CD4-positive, alpha-beta T cell treated with Interleukin-6 for 4 hours (primary cell): ENCODE measurements at places on chromosomes 1 and 21.
A peak's percentile ranks its signal among the peaks of the same experiment; 100 is the strongest.

DNA sequence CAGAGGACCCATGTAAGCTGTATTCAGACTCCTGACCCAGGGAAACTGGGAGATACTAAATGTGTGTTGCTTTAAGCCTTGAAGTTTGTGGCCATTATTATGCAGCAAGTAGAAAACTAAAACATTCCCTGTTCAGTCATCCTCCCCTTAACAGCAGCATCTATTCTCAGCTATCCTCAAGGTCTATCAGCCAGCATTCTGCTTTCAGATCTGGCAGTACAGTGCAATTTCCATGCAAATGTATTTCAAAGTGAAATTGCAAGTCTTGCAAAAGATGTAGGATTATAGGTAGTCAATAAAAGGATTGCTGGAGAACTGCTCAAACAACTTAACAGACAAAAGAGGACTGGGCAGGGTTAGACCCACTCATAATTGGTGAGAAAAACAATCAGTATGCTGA lies 111.3 kb downstream of the NOS1AP start:
- no peak for DNase-seq

DNA sequence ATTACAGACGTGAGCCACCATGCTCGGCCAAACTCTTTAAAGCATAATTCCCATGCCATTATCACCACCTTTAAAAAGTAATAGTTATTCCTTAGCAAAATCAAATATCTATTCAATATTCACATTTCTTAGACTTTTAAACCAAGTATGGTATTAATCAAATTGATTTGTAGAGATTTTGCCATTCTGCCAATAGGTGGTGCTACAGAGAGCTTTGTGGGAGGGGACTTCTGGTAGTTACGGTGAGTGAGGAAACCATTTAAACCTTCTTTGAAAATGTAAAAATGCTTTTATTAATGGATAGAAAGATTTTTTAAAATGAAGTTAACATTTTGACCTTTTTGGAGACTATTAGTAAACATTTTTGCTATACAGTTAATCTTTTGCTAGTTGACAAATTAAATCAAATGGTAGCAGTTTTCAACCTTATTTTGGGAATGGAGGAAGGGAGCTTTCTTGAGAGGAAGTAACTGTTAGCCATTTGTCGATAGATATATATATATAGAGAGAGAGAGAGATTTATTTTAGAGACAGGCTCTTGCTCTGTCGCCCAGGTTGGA lies 19.3 kb downstream of the IARS2 start:
- DNase-seq, result peak; percentile 32

DNA sequence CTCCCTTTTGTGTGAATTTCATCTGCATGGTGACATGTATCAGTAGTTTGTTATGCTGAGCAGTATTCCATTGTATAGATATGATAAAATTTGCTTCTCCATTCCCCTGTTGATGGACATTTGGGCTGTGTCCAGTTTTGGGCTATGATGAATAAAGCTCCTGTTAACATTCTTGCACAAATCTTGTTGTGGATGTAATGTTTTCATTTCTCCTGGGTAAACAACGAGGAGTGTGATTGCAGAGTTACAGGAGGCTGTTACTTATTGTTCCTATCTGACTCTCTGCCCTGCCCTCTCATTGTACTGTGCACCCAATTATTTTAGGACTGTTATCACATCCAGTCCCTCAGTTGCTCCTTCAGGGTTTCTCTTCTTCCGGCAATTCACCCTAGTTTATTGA lies 24.2 kb downstream of the MAPKAPK2 start:
- no peak for DNase-seq

GRCh38 chr1:178382372-178382771 lies 114.4 kb downstream of the CLEC20A start:
- DNase-seq, result no peak

DNA sequence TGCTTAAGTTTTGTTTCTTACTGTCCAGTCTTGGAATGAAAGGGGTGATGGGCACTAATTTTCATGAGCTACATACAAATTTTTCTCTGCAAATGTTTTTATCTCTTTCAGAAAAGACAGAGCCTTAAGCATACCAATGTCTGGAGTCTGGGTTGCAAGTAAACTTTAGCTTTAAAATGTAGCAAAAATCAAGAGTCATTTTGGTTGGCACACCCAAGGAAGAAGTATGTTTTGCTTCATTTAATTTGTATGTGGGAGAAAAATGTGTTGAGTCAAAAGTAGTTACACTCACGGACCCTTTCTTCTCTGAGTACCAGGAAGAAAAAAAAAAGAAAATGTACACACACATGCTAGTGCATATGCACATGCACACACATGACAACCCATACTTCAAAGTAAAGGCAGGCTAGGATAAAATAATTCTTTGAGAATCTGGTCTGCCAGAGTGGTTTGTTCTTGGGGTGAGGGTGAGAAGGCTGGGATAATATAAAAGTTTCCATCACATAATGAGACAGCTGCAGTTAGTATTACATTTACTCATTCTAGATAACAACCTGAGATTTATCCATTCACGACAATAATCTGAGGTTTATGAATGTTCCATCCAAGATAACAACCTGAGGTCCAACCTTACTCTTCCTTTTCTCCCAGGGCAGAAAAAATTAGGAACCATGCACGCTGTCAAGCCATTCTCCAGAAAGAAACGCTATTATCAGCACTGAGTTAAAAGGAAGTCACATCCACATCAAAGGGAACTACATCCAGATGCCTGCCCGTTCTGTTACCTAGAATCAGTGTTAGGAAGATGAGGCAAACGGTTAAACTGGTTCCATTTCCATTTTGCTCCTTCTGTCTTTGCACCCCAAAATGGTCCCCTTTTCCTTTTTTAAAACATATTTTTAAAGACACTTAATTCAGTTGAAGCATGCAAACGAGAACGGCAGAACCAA lies 9.3 kb downstream of the DPYD start:
- DNase-seq, result peak; percentile 6

DNA sequence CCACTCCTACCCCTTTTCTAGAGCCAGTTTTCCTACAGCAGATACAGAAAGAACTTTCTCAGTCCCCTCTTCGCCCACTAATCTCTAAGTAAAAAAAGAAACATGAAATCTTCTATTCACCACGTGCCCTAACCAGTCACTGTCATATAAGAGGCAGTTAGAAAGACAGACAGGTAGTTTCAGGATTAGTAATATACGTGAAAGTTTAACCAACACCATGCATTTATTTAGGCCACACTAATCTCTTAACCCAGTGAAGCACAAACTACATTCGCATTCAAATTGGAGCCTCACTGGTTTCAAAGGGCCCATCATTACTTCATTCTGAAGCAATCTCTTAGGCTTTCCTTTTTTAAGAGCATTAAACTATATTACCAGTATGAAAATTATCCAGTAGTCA lies 10.1 kb downstream of the GPATCH2 start:
- DNase-seq, result no peak

DNA sequence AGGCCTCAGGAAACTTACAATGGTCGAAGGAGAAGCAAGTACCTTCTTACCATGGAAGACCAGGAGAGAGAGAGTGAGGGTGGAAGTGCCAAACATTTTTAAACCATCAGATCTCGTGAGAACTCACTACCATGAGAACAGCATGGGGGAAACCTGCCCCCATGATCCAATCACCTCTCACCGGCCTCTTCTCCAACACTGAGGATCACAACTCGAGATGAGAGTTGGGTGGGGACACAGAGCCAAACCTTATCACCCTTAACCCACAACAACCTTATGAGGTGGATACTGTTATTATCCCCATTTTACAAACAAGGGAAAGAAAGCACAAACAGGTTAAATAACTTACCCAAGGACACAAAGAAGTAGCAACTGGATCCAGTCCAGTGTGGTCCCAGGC lies 80.5 kb downstream of the MPZL1 start:
- no peak for DNase-seq

DNA sequence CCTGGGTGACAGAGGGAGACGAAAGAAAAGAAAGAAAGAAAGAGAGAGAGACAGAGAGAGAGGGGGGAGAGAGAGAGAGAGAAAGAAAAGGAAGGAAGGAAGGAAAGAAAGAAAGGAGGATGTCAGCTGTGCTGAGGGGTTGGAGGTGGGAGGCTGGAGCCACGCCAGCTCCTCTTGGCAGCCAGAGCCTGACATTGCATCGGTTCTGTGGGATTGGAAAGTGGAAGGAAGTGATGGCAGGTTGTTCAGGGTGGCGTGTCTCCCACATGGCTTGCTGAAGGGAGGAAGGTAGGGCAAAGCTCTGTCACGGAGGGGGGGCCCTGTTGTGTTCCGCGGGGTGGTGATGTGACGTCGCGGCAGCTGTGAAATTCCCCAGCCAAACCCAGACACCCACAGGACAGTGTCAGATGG lies 30.7 kb downstream of the EIF2D start:
- peak; percentile 76 for DNase-seq

DNA sequence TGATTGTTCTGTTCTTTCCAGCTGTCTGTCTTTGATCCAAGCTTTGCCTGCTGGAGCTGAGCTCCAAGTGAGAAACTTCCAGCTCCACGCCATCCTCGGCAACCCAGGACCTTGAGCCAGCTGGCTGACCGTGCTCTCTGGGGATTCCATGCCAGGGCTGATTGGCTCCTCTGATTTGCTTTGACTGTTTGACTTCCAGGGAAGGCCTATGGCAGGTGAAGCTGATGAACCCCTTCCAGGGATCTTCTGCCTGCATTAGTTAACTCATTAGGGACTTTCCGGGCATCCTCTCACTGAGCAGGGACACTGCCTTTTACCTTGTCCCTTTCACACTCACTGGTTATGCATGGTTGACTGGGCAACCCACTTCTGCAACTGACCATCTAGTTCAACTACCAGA lies 406.1 kb downstream of the RPS6KC1 start:
- no peak for DNase-seq

GRCh38 chr1:227450489-227450888 lies 112.9 kb upstream of the ZNF678 start:
- no peak for DNase-seq

GRCh38 chr1:57158604-57158998 lies 192.8 kb upstream of the C8B start:
- DNase-seq, result no peak

- DNase-seq, result no peak
Observed at GRCh38 chr1:7046314-7046713, 261.1 kb downstream of the CAMTA1 start.

GRCh38 chr1:112058815-112059450 lies 69.5 kb upstream of the KCND3 start:
- no peak for DNase-seq

GRCh38 chr1:236864996-236865817 lies 70.1 kb downstream of the MTR start:
- no peak for DNase-seq

GRCh38 chr1:22600071-22600816 lies 36.2 kb upstream of the C1QA start:
- DNase-seq, result no peak

- DNase-seq, result no peak
Observed at GRCh38 chr1:96580920-96581319, 140.7 kb upstream of the PTBP2 start.

- DNase-seq, result no peak
Observed at GRCh38 chr1:230011333-230012092, 55.5 kb upstream of the GALNT2 start.

- peak; percentile 31 for DNase-seq
Observed at GRCh38 chr1:25246600-25247023, 642 bp downstream of the RSRP1 start.

DNA sequence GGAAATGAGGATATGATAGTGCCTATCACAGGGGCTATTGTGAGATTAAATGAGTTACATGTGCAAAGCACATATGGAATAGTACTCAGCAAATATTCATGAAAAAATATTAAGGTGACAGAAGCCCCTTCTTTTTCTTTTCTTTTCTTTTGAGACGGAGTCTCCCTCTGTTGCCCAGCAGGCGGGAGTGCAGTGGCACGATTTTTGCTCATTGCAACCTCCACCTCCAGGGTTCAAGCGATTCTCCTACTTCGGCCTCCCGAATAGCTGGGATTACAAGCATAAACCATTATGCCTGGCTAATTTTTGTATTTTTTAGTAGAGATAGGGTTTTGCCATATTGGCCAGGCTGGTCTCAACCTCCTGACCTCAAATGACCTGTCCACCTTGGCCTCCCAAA lies 139.4 kb downstream of the HIVEP3 start:
- DNase-seq, result no peak

- peak; percentile 18 for DNase-seq
Observed at GRCh38 chr1:156198831-156199349, 5.0 kb downstream of the SLC25A44 start.

GRCh38 chr1:69728206-69728605 lies 160.5 kb downstream of the LRRC7 start:
- DNase-seq, result no peak

GRCh38 chr1:117689997-117690625 lies 84.3 kb downstream of the TENT5C start:
- DNase-seq, result no peak

DNA sequence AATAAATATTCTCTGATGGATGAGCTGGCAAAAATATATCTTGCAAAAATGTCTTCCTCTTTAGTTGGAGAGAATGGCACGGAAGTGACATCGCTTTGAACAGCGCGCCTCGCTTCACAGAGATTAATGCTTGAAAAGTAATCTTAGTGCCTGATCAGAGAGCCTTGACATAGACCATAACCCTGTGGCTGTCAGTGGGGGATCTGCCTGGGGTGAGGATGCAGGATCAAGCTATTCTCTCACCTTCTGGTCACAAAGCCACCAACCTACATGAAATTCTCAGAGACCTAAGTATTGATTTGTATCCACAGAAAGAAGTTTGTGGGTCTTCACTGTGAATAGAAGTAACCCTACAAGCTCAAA lies 492.6 kb downstream of the LMO4 start:
- no peak for DNase-seq
